AG04449 (cell line): ENCODE measurements at places on chromosomes 7 and 10.

DNA sequence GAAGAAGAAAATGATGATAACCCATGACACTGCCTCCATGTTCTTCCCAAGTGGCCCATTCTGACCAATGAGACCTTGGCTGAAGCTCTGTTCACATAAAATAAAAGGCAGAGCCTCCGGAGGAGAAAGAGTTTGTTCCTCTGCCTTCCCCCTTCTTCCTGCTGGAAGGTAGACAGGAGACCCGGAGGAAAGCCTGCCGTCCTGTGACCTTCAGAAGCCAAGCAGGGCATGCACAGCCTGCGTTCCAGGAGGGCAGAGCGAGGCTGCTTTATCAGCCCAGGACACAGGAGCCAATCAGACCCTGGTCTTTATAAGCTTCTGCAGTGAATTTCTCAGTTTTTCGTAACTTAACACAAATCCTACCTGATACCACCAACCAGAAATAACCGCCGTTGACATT is 8.6 kb upstream of the GRID1 start:
- no peak for DNase-seq

- DNase-seq, result no peak
These were observed 57.8 kb downstream of the BRAF start for GRCh38 chr7:140866926-140867325.

DNA sequence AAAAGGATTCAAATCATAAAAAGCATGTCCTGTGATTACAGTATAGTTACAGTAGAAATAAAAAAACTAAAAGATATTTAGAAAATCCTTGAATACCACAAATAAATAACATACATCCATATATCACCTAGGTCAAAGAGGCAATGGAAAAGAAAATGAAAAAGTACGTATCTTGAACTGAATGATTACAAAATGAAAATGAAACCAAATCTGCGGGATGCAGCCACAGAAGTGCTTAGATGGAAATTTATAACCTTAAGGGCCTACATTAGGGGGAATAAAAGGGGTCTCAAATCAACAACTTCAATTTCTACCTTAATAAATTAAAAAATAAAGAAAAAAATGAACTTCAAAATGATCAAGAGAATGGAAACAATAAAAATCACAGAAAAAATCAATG is 879.0 kb upstream of the CELF2 start:
- DNase-seq, result no peak

DNA sequence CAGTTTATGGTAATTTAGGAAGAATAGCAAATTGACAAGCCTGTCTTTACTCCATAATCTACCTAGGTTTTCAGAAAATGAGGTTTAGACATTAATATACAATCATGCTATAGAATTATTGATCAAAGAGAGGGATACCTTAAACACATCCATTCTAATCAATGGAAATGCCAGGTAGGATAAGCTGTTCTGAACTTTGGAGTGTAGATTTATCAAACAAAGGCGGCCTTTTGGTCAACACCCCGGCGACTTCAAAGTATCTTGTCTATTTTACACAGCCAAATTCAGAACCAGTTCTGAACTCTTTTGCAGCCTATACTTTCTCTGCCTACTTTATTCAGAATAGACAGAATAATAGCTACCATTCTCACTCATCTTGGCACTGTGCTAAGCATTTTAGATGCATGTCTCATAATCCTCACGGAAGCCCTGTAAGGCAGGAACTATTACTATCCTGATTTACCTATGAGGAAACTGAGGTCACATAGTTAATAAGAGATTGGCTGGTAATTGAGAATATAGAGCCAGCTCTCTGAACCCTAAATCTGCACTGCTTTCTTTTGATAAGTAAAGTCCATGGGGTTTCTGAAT is 641.9 kb upstream of the LRRTM3 start:
- DNase-seq, result no peak

DNA sequence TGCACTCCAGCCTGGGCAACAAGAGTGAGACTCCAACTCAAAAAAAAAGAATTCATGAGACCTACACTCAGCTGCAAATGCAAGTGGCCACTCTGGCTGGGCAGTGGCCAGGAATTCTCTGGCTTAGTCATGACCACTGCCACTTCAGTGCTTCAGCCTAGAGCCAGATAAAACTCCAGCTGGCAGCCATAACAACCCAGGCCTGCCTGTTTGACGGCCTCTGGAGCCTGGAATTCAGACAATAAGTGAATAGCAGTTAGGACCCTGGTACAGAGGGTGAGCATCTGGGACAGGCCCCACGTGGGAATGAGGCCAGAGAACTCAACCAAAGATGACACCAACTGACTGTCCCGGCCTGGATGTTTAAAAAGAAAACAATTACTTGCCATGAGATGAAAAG is 18.9 kb downstream of the RCC1L start:
- peak; percentile 45 for DNase-seq
